ENCODE measurements at places on chromosomes 4 and X. TPM values are rescaled to one million over a fixed set of nuclear protein-coding genes. Genes with fewer than 3 reads are reported as not detected.

The MAGED4 gene
- 11.3 TPM for total RNA-seq

The MID1 gene
- 31.3 TPM for total RNA-seq

The RIPPLY1 gene
- total RNA-seq, result not detected

The OTC gene
- not detected for total RNA-seq

The CCDC110 gene
- 0.06 TPM for total RNA-seq

The RGN gene
- total RNA-seq, result not detected
